Panc1 (cell line): ENCODE measurements at places on chromosomes 11 and 22. TPM values are rescaled to one million over a fixed set of nuclear protein-coding genes. Genes with fewer than 3 reads are reported as not detected.

DNA sequence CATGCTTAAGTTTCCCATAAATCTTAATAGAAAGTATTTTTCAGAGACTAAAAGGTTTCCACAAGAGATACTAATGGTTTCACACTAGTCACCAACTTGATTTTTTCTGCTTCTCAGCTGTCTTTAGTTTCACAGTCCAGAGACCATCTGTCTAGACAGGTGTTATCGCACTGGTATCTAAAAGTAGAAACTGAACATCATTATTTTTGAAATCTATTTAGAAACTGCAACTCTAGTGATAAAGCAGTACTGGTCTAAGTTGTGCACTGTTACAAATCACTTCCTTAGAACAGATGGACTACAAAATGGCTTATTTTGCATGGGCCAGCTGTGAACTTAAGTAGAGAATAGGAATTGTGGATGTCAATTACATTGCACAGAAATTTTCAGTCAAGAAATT lies 78.0 kb downstream of the CNTN5 start:
- no peaks in the 10 kb centered on the region for H3K27me3 ChIP-seq
- H3K4me1 ChIP-seq, result no peaks in the 10 kb centered on the region
- DNase-seq, result no peak
- no peak overlapping the region for H3K4me3 ChIP-seq
- no peaks in the 10 kb centered on the region for H3K36me3 ChIP-seq
- H3K27ac ChIP-seq, result no peak overlapping the region

GRCh38 chr11:66115638-66116301 lies 45.7 kb downstream of the PACS1 start:
- DNase-seq, result no peak
- H3K27me3 ChIP-seq, result no peaks in the 10 kb centered on the region
- no peak overlapping the region for H3K27ac ChIP-seq
- H3K4me3 ChIP-seq, result no peak overlapping the region
- no peaks in the 10 kb centered on the region for H3K36me3 ChIP-seq

- 0 out of 2 replicates have a peak, but pooled peaks cover 4% of the 10 kb centered on the region for H3K27me3 ChIP-seq
- no peak overlapping the region for H3K4me3 ChIP-seq
- no peaks in the 10 kb centered on the region for H3K36me3 ChIP-seq
- no peak overlapping the region for H3K27ac ChIP-seq
- no peaks in the 10 kb centered on the region for H3K4me1 ChIP-seq
- DNase-seq, result no peak
Observed at GRCh38 chr11:70912226-70912840, 340.0 kb downstream of the SHANK2 start.

Gene PATE2
- total RNA-seq, result 0.18 TPM

GRCh38 chr11:83401506-83402225 lies 115.5 kb upstream of the CCDC90B start:
- no peaks in the 10 kb centered on the region for H3K36me3 ChIP-seq
- H3K27ac ChIP-seq, result no peak overlapping the region
- H3K27me3 ChIP-seq, result no peaks in the 10 kb centered on the region
- H3K4me1 ChIP-seq, result no peaks in the 10 kb centered on the region

DNA sequence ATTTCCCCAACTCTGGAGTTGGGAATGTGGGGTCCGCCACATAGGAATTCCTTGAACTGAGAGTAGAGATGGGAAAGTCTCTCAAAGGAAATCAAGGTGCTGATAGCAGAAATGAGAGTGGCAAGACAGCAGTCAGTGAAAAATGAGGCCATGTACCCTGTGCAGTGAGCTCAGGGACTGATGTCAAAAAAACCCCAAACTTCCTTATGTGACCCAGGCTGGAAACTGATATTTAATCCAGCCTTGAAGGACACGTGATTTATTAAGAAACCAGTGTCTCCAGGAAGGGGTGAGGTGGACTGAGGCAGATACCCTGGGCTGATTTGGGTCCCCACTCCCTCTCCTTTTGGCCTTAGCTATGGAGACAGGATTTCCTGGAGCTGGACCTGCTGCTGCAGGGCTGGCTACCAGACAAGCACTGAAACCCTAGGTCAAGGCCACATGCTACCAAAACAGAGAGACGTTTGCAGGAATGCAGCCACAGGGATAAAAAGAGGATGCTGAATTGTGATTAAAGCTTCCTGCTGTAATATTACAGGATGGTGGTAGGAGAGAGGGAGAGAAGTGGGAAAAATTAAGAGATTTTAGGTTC lies 25.3 kb upstream of the FCHSD2 start:
- no peaks in the 10 kb centered on the region for H3K4me1 ChIP-seq
- no peaks in the 10 kb centered on the region for H3K36me3 ChIP-seq
- no peak overlapping the region for H3K27ac ChIP-seq
- no peak for DNase-seq
- no peak overlapping the region for H3K4me3 ChIP-seq
- H3K27me3 ChIP-seq, result no peaks in the 10 kb centered on the region; the same call in 1 of the 2 replicates

- no peak for DNase-seq
- no peak overlapping the region for H3K27ac ChIP-seq
- no peaks in the 10 kb centered on the region for H3K4me1 ChIP-seq
Observed at GRCh38 chr11:119480380-119481020, 57.5 kb upstream of the THY1 start.
